ENCODE measurements at places on chromosomes 11 and 22. TPM values are rescaled to one million over a fixed set of nuclear protein-coding genes. Genes with fewer than 3 reads are reported as not detected.

Gene INS
- not detected for total RNA-seq

Gene MS4A3
- total RNA-seq: not detected

Gene EFEMP2
- total RNA-seq: 2.8 TPM

DNA sequence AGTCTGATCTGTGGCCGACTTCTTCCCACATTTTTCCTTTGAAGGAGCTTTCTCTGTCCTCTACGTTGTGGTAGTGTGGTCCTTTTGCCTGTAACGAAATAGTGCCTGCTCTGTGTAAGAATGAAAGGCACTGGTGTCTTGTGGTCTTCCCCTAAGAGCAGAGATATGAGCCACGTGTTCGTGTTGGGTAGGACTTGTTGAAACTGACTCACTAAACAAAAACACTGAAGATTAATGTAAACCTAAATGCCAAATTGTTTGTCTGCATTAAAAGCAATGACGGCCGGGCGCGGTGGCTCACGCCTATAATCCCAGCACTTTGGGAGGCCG is 10.1 kb upstream of the RPS3 start:
- no peak for DNase-seq

Gene SLC22A8
- not detected for total RNA-seq

DNA sequence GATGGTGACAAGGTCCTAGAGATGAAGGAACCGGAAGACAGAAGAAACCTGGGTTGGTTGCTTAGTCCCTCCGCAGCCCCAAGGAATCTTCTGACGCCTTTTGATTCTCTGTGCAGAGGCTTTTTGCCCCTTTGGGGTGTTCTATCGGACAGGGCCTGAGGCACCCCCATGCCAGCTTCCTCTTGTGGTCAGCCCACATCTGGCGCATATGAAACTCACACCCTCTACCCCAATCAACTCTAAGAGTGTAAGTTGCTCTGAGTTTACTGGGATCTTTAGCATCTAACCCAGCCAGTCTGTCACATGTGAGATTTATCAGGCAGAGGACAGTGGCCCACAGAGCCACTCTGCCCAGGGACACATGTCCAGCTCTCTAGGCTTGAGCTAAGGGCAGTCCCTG is 17.4 kb downstream of the RASD2 start:
- no peak for DNase-seq

Gene PHF21B
- total RNA-seq: not detected

DNA sequence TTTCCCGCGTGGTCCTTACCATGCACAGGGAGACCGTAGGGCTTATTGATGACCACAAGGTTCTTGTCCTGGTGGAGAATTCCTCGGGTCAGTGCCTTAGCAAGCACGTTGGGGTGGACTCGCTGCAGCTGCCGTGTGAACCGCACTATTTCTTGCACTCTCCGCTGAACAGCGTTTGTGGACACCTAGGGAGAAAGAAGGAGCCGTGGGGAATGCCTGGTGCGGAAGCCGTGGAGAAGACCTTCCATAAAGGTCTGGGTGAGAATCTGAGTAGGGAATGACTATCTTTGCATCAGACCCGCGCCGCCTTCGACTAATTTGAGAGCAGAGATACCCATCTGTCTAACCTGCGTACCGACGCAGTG is 597 bp downstream of the RPUSD4 start:
- no peak for DNase-seq

GRCh38 chr11:45144126-45145082 is 2.0 kb upstream of the PRDM11 start:
- no peak for DNase-seq

Gene GPR152
- total RNA-seq: not detected

DNA sequence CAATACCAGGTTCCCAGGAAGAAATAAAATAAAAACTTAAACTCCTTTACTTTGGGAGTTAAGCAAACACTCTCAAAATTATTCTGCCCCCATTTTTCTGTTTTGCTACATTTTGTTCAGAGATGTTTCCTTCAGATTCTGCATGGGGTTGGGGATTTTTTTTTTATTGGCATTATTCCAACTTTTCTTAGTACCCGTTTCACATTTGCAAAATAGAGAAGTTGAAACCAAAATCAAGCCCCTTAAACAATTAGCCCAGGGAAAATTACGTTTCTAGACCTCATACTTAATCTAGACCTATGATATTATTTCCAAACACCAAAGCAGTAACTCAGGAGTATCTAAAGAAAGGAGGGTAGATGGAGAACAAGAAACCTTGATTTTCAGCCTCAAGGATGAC is 20.6 kb upstream of the MS4A7 start:
- DNase-seq: no peak

DNA sequence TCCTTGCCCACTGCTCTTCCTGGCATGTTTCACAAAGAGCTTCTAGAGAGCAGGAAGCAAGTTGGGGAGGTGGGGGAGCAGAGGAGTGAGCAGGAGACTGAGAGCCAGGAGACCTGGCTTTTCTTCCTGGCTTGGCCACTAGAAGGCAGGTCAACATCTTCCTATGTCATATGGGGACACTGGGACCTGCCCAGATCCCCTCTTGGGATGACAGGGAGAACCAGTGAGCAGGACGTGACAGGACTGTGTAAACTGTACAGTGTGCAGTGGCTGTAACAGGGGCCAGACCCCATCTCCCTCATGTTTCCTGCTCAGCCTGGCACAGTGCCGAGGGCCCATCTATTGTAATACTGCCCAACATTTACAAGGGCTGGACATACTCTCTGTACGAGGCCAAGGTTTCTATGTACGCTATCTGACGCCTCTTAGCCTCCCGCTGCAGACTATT is 29.4 kb downstream of the GDPD5 start:
- no peak for DNase-seq

DNA sequence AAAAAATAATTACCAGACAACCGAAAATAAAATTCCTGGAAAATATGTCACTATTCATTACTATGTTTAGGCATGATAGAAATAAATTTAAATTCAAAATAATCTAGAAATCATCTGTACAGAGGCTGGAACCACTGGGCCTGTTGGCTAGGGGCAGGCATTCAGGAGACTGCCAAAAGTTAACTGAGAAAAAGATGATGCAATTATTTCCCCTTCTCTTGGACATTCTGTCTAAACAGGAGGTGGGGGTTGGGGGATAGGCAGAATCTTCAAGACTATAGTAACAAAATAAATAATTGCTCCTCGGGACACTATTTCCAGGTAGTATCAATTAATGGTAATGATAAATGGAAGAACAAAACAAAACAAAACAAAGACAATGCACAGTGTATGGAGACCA is 14.1 kb downstream of the BTBD10 start:
- DNase-seq: no peak

DNA sequence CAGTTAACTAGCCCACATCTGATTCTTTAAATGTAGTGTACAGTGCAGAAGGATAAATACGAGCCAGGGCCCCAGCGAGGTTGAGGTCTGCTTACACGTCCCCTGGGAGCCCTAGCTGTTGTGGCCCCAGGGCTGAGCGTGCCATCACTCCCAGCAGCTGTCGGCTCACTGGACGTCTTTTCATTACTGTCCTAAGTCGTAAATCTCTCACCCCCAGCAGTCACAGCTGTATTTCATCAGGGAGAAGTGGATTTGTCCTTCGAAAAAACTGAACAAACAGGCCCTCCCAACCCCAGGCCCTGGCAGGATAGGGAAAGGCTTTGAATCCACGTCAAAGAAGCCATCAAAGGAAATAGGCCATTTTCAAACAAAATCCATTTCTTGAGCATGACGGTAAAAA is 110.4 kb upstream of the CSNK2A3 start:
- DNase-seq: peak; percentile 2

GRCh38 chr22:28435140-28435768 is 244.4 kb downstream of the TTC28 start:
- no peak for DNase-seq

DNA sequence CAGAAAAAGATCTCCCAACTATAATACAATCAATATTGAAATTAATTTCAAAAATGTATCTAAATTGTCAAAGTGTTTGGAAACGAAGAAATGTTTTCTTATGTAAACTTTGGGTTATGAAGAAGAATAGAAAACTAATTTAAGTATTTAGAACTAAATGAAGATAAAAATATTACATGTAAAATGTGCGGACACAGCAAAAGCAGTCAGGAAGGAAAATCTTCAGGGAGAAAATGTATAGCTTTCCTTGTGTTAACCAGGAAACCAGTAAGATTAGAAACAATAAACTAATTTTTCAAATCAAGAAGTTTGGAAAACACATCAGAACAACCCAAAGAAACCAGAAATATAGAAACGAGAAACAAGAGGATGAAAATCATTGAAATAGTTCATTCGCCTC is 466.5 kb downstream of the BRD1 start:
- DNase-seq: no peak

DNA sequence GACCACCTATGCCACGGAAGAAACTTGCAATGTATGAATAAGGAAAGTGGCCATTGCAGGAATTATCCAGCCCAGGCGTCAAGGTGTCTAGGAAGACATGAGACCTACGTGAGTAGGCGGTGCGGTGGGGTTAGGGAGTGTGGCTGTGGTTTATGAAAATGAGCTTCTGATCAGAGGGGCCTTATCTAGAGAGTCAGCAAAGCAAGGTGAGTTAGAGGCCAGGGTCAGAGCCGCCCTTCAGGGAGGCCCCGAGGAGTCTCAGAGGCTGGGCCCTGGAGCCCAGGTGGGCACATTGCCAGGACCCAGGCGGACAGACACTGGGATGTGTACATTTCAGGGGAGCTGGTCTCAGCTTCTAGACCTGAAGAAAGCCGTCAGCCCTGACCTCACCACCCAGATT is 13.8 kb upstream of the LINC01488 start:
- no peak for DNase-seq

Gene PRR33
- not detected for total RNA-seq

DNA sequence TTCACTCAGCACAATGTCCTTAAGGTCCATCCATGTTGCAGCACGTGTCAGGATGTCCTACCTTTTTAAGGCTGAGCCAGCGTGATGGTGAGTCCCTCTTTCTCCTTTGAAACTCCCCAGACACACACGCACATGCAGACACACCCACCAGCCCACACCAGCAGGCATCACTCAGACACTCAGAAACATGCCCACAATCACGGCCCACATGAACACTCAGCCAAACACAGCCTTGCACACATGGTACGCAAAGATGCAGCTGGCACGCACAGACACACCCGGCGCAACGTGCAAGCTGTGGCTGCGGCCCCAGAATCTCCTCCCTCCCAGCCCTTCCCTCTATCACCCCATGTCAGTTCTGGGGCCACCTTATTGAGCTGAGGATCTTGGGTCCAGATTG is 8.0 kb downstream of the FADS3 start:
- DNase-seq: no peak

Gene ACCS
- total RNA-seq: 6.2 TPM

- DNase-seq: no peak
Measured at GRCh38 chr11:46574656-46575055, 19.2 kb downstream of the AMBRA1 start.

DNA sequence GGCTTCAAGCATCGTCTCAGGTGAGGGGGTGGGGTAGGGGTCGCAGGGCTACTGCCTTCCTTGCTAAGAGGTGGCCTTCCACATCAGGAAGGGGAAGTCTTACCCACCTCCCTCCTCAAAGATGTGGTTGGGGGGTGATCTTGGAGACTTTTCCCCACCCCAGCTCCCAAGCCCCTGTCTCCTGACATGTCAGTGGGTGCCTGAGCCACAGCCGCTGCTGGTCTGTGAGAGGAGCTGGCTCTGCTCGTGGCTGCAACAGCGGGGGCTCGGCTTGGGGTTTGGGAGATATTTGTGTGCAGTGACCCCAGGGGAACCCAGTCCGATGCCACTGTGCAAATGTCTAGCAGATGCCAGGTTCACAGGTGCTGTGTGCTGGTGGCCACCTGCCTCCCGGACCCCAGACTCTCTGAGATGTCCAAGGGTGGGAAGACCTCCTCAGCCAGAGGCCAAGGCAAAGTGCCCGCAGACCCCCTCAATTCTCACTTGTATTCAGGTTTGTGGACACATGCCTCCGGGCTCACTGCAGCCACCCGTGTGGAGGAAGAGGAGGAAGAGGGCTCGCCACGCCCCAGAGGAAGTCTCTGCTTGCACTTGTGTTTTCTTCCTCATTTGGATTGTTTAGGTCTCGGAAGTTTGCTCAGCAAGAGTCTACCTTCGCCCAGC is 1.9 kb downstream of the KCNQ1 start:
- no peak for DNase-seq

DNA sequence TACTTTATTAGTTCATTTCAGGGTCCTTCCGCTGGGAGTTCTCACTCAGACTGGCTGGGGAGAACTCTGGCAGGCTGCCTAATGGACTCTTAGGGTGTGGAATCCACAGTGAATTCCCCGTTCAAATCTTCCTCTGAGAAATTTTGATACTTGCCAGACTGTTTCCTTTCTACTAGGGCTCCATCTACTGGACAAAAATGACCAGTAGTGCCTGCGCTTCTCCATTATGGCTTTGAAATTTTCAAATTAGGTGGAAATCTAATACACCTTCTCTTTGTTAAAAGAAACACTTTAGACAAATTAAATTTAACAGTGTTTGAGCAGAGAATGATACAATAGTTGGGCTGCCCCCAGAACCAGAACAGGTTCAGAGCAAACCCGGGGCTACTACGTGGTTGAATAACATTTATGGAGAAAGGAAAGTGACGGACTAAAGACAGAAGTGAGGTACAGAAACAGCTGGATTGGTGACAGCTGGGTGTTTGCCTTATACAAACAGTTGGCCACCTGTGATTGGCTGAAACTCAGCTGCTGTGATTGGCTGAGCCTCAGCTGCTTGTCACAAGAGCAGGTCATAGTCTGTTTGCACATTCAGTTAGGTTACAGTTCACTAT is 52.9 kb upstream of the FDX1 start:
- peak; percentile 65 for DNase-seq

- no peak for DNase-seq
Measured at GRCh38 chr22:38239101-38239761, 33.6 kb downstream of the TMEM184B start.

DNA sequence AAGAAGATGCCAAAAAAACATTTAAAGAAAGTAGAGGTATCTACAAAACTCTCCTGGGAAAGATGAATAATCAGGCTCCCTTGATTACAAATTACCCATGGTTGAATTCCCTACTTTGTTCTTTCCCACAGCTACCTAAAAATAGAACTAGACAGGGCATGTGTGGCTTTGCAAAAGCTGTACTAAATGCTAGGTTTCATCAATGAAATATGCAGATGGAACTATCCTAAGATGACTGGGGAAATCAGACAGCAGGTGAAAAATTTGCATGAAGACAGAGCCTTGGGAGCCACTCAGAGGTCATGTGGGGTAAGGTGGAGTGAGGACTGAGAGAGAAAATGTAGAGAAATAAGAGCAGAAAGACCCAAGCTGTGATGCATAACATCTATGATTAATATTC is 14.7 kb downstream of the LAYN start:
- no peak for DNase-seq

- no peak for DNase-seq
Measured at GRCh38 chr11:93478841-93479240, 64.3 kb downstream of the SMCO4 start.

GRCh38 chr11:65496304-65497140 is 2.3 kb upstream of the MALAT1 start:
- DNase-seq: no peak

Gene KCTD14
- 0.66 TPM for total RNA-seq

Gene OR5L1
- total RNA-seq: not detected

Gene PKP3
- 27.0 TPM for total RNA-seq

DNA sequence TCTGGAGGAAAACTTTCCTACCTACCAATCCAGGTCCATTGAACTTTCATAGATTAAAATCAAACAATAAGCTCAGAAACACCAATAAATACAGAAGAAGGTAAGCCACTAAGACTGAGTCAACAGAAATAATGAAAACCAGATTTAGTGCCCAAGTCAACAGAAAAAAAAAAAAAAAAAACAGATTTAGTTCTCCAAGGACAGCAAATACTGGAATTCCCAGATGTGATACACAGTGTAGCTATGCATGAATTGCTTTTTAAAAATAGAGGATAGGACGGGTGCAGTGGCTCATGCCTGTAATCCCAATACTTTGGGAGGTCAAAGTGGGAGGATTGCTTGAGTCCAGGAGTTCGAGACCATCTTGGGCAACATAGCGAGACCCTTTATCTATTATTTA is 15.7 kb downstream of the DMC1 start:
- DNase-seq: no peak
